ENCODE measurements at places on chromosomes 7 and 10.

DNA sequence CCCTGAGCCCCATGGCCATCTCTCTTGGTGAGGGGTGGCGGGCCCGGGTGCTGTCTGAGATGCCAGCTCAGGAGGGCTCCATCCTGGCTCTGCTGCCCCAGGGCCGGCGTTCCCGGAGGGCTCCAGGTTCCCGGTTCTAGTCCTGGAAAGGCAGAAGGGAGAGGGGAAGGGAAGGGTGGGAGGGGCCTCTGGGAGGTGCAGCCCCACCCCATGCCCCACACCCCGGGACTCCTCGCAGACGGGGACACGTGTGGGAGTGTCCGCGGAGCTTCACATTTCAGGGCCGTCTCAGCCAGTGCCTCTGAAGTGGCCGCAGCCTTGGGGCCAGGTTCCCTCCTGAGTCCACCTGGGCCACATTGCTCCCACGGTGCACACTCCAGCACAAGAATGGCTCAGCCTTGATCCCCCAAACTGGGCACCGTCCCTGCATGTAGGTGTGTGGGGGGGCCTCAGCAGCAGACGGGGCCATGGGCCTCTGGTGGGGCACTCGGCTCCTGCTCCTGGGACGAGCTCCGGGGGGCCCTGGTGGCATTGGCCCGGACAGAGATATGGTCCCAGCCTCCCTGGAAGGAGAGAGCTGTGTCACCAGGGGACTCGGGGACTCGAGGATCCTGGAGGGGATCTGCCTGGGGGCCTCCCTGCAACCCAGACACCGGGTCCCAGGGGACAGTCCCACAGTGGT lies 5.8 kb downstream of the BHLHA15 start:
- no peak for DNase-seq

DNA sequence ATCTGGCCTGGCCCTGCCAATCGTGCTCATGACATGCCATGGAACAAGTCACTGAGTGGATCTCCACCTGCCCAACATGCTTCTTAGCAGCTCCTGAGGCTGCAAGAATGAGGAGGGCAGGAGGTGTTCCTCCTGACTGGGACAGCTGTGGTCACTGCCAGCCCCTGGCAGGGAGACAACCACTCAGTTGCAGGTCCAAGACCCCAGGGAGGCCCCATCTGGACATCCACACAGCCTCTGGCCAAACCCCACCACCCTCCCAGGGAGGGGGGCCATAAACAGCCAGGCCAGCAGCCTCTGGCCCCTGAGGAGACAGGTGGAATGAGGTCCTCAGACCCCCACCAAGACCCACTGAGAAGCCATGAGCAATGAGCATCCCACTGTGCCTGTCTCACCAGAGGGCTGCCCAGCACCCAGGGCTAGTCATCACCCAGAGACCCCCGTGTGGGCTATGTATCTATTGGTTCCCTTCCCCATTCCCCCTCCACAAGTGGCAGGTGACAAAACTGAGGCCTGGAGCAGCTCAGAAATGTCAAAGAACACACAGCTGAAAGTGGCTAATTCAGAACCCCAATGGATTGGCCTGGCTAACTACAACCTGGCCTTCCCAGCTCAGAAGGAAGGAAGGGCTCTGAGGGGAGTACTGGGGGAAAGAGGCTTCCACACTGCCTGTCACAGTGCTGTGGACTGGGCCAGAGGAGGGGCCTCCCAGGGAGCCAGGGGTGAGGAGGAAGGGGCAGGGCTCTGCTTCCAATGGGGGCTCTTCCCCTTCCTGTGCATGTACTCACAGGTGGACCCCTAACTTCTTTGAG lies 3.0 kb downstream of the GPRIN2 start:
- DNase-seq, result no peak

DNA sequence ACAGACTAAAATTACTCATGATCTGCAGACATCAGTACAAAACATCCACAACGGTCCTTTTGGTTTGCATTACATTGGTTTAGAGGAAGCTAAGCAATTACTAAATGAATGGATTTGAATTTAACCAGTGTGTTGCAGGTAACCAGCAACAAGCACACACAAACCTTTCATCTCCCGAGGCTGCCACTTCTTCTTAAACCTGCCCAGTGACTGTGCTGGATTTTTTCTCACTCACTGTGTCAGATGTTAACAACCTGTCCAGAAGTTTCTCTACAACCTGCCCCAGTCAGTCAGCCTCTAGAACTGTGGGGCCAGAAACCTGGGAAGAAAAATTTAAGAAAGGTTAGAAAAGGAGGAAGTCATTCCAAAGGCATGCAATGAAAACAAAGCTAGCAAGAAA lies 2.4 kb upstream of the MEOX2 start:
- DNase-seq, result no peak

GRCh38 chr7:19772306-19772705 lies 1.1 kb downstream of the TMEM196 start:
- peak; percentile 7 for DNase-seq

DNA sequence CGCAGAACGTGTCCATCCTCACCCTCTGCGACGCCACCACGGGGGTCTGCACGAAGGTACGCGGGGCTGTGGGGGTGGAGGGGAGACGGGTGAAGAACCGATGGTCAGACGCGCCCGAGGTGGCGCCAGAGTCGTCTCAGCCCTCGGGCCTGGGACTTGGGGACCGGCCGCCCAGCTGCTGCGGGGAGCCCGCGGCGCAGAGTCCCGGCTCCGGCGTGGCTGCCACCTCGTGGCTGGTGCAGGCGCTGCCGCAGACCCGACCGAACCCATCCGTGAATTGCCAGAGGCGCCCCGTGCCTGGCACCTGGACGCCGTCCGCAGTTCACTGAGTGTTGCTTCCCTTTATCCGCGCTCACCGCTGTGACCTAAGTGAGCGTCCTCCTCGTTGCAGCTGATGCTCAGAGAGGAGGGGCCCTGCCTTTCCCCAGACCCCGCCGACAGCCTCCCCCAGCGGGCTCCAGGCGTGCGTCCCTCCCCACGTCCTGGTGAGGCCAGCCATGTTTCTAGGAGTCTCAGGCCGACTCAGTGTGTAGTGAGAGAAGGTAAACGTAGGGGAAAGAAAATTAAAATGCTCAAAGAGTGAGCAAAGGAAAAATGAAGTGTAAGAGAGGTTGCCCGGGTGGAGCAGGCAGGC lies 208.7 kb downstream of the PAXIP1 start:
- DNase-seq, result no peak

DNA sequence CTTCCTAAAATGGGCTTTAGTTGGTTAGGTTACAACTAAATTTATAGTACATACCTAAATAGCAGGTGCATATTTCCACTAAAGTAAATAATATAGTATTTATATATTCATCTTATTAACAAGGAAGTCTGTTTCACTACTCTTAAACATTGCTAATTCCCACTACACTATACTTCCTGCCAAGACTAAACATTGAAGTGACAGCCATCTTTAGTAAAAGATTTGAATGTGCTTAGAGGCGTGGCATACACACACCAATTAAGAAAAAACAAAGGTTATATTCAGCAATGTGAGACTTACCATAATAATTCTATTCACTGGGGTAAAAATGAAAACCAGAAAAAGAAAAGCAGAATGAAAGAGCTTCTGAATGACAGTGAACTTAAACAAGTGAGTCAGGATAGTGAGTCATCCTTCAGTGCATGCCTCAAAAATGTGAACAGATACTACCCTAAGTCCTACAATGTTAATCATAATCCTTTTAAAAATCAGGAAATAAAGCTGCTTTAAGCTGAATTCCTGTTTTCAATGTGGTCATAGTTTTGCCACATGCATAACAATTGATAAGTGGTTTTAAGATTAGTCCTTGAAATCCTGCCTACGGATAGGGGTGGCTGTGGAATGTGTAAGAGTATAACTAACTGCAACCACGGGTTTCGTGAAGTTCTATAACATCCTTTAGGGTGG lies 59.4 kb downstream of the USP6NL start:
- DNase-seq, result no peak

DNA sequence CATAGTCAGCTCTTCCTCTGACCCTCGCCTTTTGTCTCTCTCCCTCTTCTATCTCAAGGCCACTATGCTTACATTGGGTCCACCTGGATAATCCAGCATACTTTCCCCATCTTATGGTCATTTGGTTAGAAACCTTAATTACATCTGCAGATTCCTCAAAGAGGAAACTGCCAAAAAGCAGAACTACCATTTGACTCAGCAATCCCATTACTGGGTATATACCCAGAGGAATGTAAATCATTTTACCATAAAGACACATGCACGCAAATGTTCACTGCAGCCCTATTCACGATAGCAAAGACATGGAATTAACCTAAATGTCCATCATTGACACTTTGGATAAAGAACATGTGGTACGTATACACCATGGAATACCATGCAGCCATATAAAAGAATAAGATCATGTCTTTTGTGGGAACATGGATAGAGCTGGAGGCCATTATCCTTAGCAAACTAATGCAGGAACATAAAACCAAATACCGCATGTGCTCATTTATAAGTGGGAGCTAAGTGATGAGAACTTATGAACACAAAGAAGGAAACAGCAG lies 114.8 kb upstream of the NPY start:
- no peak for DNase-seq

GRCh38 chr7:44561962-44562621 lies 11.6 kb downstream of the DDX56 start:
- DNase-seq, result no peak

- no peak for DNase-seq
Observed at GRCh38 chr10:110434489-110435096, 63.1 kb upstream of the DUSP5 start.

DNA sequence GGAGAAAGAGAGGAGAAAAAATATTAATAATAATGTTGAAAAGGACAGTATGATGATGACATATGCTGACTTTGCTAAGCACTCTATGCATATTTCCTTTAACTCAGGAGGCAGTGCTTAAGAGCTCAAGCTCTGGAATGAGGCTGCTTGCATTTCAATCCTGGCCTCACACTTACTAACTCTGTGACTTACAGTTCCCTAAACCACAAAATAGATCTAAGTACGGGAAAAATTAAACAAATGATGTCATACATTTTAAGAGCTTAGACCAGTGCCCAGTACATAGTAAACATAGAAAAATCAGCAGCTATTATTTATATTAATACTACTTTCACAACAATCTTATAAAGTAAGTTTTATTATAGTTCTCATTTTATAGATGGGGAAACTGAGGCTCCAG lies 61.3 kb downstream of the GFRA1 start:
- no peak for DNase-seq

DNA sequence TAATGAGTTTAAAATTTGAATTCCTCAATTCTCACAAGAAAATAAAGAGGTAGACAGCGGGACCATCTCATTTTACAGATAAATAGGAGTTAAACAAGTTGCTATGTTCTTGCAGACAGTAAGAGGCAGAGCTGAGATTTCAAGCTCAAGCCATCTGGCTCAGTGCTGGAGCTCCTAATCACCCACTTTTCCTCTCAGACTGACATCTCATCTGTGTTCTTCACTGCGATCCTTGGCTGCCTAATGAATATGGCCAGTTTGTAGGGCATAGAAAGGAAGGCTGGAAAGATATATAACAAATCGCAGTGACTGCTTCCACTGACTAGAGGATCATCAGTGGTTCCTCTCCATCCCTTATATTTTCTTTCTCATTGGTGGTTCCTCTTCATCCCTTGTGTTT lies 151.2 kb downstream of the MPP7 start:
- DNase-seq, result no peak

GRCh38 chr7:82567841-82568240 lies 124.3 kb upstream of the CACNA2D1 start:
- DNase-seq, result no peak

- peak; percentile 11 for DNase-seq
Observed at GRCh38 chr7:102284891-102285539, 1.7 kb upstream of the SH2B2 start.

DNA sequence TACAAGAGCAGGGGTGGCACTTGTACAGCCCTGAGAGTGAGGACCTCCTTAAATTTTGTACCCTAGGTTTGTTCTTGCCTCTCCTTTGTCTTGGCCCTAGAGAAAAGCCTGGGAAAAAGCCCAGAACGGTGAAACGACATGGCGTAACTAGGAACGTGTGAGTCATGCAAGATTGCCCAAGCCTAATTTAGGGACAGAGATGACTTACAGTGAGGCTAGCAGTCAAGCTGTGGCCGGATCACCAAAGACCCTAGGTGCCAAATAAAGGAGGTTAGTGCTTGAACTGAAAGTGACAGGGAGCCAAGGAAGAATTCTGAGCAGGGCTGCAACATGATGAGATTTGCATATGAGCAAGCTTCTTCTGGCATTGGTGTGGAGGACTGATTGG lies 25.1 kb downstream of the TBXAS1 start:
- DNase-seq, result no peak

DNA sequence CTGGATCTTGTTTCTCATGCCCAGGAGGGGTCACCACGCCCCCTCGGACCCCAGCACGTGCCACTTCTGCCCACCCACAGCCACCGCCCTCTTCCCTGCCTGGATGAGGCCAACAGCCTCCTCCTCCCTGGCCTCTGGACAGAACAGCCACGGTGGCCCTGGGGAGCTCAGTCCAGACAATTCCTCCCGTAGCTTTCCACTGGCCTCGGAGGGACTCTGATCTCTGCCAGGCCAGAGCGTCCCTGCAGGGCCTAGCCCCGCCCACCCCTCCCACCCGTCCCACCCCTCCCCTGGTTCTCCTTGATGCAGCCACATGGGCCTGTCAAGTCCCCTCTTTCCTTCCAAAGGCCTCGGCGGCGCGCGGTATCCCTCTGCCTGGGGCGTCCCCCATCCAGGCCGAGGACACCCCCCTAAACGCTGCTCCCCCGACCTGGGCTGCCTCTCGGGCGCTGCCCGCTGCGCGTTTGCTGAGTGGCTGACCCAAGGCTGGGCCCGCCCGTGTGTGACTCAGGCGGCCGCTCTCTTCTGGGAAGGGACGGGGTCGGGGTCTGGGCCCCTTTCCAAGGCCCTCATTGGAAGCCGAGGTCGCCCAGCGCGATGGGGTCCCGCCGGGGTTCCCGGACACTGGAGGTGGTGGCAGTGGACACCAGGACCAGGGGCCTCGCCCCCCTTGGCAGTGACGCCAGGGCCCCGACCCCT lies 557 bp downstream of the TMEM120A start:
- DNase-seq, result peak; percentile 39

GRCh38 chr10:57222603-57223002 lies 861.5 kb upstream of the ZWINT start:
- DNase-seq, result no peak

GRCh38 chr10:3687510-3688081 lies 97.4 kb downstream of the KLF6 start:
- DNase-seq, result no peak

DNA sequence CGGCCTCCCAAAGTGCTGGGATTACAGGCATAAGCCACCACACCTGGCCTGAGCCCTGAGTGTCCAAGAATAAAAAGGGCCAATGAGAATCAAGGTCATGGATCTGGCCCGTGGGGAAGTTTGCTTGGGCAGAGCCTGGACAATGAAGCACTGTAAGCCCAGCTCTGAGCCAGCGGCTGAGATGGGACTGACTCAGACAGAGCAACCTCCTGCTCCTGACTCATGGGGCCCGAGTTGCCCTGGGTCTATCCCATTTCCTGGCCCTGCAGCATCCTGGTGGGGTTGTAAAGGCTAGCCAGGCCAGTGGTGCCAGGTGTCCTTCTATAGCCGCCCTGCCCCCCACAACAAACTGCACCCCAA lies 5.2 kb upstream of the MYH16 start:
- no peak for DNase-seq

DNA sequence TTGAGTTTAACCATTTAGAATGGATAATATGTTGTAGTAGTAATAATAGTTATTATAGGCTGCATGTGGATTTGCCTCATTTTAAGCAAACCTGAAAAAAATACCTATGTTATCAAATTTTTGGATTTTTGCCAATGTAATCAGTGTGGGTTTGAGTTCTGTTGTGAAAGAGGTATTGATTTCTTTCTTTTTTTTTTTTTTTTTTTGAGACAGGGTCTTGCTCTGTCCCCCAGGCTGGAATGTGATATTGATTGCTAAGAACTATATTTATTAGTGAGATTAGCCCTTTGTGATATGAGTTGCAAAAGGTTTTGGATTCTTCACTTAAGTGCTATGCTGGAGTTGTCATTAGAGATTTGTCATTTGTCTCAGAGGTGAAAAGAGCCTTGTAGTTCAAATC lies 124.4 kb downstream of the ST7 start:
- no peak for DNase-seq
